Sigmoid colon (tissue), 7 donors: ENCODE measurements at places on chromosomes 5 and 9.

DNA sequence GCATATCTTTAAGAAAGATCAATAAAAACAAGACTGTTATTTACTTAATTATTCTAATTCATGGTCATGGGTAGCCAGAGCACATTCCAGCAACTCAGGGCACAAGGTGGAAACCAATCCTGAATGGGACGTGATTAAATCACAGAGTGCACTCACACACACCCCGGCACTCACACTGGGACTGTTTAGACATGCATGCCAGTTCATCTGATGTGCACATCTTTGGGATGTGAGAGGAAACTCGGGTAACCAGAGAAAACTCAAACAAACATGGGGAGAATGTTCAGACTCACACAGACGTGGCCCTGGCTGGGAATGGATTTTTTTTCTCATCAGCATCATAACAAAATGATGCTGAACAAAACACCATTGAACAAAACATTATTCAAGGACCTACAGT is 29.4 kb downstream of the SMAD5 start:
- DNase-seq: no peak
- peaks cover 27% of the 10 kb centered on the region for H3K4me1 ChIP-seq
- no peak overlapping the region for H3K4me3 ChIP-seq
- H3K36me3 ChIP-seq: no peaks in the 10 kb centered on the region

DNA sequence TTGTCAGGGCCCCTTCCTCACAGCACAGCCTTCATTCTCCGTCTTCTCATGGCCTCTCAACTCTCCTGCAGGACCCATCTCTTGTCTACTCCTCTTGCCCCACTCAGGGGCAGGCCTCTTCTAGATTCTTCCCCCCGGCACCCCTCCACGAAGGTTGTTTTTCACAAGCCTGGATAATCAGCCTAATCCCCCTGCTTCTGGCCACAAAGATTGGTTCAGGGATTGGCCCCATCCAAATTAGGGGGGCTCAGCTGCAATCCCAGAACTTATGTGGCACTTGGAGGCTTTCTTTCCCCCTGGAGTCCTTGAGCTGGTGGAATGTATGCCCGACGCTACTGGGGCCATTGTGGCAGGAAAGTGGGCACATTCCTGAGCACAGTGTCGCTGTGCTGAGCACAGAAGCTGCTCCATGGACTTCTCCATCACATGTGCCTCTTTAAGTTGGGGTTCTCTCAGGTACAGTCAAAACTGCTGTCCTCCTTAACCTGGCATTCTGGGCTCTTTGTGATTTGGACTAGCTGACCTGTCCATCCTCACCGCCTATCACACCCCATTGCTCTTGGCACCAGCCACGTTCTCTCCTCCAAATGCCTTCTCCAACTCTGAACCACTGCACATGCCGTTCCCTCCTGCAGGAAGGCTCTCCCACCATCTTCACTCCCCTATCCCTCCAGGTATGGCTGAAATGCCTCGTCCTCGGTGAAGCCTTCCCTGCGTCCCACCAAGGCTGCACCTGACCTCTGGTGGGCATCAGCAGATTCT is 66.8 kb upstream of the RNF130 start:
- H3K27me3 ChIP-seq: peaks cover 31% of the 10 kb centered on the region
- no peaks in the 10 kb centered on the region for H3K36me3 ChIP-seq
- no peak overlapping the region for H3K27ac ChIP-seq
- H3K4me1 ChIP-seq: no peaks in the 10 kb centered on the region

DNA sequence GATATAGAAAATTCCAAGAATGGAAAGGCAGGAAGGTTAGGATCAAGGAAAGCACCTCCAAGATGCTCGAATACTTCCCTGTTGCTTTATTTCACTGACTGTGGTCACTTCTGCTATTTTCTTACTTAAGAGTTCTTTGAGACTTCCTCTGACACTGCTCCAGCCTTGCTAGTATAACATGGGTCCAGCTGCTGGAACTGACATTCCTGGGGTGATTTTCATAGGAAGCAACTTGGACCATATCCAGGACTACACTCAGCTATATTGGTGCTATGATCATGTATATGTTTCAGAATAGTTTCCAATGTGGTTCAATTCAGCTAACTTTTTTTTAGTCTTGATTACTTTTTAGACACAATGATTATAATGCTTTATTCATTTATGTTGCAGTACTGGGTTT is 81.6 kb upstream of the CKMT2 start:
- no peaks in the 10 kb centered on the region for H3K4me1 ChIP-seq
- H3K36me3 ChIP-seq: no peaks in the 10 kb centered on the region
- no peak overlapping the region for H3K4me3 ChIP-seq

DNA sequence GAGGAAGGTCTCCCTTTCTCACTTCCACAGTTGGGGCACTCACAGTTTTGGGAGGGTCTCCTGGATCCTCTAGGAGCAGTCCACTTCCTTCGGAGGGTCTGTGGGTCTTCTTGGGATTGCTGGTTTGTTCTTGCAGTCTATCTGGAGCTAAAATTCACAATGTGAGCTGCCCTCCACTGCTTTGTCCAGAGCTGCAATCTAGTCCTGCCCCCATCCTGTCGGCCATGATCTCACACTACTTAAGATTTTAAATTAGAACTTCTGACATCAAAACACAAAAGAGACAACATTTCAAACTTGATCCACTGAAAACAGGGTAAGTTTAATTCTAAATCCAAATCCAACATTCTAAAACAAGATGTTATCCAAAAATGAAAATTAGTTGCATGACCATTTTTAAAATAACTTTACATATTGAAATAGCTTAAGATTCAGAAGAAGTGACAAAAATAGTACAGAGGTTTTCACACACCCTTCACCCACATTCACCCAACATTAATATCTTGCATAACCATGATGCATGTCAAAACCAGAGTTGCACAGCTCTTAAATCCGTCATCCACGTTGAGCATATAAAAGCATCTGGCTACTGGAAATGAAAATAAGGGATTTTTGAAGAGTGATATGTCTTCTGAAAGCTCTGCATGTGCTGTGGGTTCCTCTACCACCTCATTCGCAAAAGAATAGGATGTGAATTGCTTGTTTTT is 113.7 kb upstream of the EPB41L4A start:
- no peaks in the 10 kb centered on the region for H3K36me3 ChIP-seq
- no peaks in the 10 kb centered on the region for H3K4me1 ChIP-seq
- H3K27ac ChIP-seq: no peak overlapping the region
- no peak overlapping the region for H3K4me3 ChIP-seq
- no peak for DNase-seq

GRCh38 chr9:97900738-97901565 is 21.3 kb downstream of the TRMO start:
- H3K27ac ChIP-seq: no peak overlapping the region
- no peak overlapping the region for H3K4me3 ChIP-seq
- peaks cover 10% of the 10 kb centered on the region for H3K4me1 ChIP-seq
- H3K27me3 ChIP-seq: no peaks in the 10 kb centered on the region

- peaks cover 9% of the 10 kb centered on the region for H3K4me1 ChIP-seq
- H3K27ac ChIP-seq: no peak overlapping the region
- no peak overlapping the region for H3K4me3 ChIP-seq
- no peaks in the 10 kb centered on the region for H3K27me3 ChIP-seq
These were observed 63.4 kb downstream of the DENND1A start for GRCh38 chr9:123866497-123866896.

DNA sequence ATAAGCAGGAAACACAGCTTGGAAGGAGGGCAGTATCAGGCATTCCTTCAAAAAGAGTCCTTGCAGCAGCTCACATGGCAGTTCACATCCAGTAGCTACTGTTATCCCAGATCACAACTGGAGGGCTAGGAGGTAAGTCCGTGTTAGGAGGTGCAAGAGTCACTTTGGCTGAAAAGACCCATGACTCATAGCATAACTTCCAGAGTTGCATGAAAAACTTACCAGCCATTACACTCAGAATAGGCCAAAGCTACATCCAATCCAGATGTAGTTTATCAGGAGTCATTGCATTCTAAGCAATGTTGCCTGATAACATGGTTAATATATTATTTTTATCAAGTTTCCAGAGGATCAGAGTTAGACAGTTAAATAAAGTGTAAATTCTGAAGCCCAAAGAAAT is 1126.4 kb upstream of the SEMA6A start:
- no peaks in the 10 kb centered on the region for H3K36me3 ChIP-seq
- no peak overlapping the region for H3K4me3 ChIP-seq
- no peak overlapping the region for H3K27ac ChIP-seq
- H3K27me3 ChIP-seq: no peaks in the 10 kb centered on the region

DNA sequence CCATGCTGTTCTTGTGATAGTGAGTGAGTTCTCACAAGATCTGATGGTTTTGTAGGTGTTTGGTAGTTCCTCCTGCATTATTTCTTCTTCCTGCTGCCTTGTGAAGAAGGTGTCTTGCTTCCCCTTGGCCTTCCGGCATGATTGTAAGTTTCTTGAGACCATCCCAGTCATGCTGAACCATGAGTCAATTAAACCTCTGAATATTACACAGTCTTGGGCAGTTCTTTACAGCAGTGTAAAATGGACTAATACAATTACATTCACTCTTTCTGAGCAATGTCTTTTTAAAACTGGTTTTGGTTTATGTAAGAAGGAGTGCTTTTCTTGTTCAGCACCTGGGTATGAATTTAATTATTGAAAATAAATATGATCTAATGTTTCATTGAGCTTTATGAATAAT is 50.7 kb upstream of the ARRDC3 start:
- H3K27ac ChIP-seq: no peak overlapping the region
- no peaks in the 10 kb centered on the region for H3K27me3 ChIP-seq
- H3K36me3 ChIP-seq: no peaks in the 10 kb centered on the region
- H3K4me1 ChIP-seq: no peaks in the 10 kb centered on the region
- no peak overlapping the region for H3K4me3 ChIP-seq
- DNase-seq: no peak
